Renal cortex interstitium (tissue), 15 donors: ENCODE measurements at places on chromosomes 2 and 18. TPM values are rescaled to one million over a fixed set of nuclear protein-coding genes. Genes with fewer than 3 reads are reported as not detected.

DNA sequence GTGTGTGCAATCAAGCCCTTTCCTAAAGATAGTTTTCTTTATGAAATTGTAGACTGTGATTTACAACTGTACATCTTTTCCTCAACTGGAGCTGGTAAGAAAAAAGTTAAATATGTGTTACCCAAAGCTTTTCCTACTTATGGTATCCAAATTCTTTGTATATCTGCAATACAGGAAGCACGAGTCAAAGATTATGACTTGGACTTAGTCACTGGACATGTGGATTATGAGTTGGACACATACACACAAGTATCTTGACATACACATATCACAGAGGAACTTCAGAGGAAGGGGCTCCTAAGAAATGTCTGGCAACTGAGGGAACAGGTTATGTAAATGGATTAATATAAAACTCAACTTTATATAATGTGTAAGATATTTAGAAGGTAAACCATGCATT lies 35.2 kb downstream of the PRELID3A start:
- DNase-seq: no peak

GRCh38 chr2:85938456-85938855 lies 49.7 kb upstream of the ST3GAL5 start:
- no peak for DNase-seq

- DNase-seq: no peak
These were observed 959.6 kb downstream of the SLC4A3 start for GRCh38 chr2:220586980-220587530.

GRCh38 chr18:55857409-55857808 lies 269.4 kb upstream of the TCF4 start:
- DNase-seq: no peak

GTF2A1L gene
- 0.52 TPM for polyA plus RNA-seq

CYS1 gene
- 90.8 TPM for polyA plus RNA-seq

TET3 gene
- polyA plus RNA-seq: 24.8 TPM

- DNase-seq: no peak
These were observed 12.0 kb upstream of the TACR1 start for GRCh38 chr2:75211266-75211770.

UGT1A4 gene
- not detected for polyA plus RNA-seq
